Activated naive CD8-positive, alpha-beta T cell treated with anti-CD3 and anti-CD28 coated beads for 36 hours (primary cell): ENCODE measurements at places on chromosomes 2 and 18. TPM values are rescaled to one million over a fixed set of nuclear protein-coding genes. Genes with fewer than 3 reads are reported as not detected.

DNA sequence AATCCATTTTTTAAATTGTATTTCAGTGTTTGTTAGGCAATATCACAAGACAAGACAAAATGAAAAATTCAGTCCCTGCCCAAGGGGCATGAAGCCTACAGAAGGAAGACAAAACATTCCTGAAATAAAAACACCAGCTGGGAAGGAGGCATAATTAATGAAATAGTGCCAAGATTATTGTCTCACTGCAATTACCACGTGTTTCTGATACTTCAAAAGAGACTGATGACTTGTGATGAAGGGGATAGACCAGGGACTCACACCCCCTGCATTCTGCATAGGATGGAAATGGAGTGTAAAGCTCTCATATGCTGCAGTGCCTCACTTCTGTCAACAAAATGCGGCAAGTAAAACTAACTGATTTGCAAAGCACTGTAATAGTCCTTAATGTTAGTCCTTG lies 178.1 kb downstream of the BARD1 start:
- DNase-seq: no peak
- H3K36me3 ChIP-seq: no peaks in the 10 kb centered on the region
- H3K4me3 ChIP-seq: no peak overlapping the region
- H3K27ac ChIP-seq: no peak overlapping the region
- H3K4me1 ChIP-seq: no peaks in the 10 kb centered on the region

GRCh38 chr2:8389431-8390108 lies 292.3 kb upstream of the ID2 start:
- peaks cover 6% of the 10 kb centered on the region for H3K4me1 ChIP-seq
- H3K4me3 ChIP-seq: no peak overlapping the region
- H3K36me3 ChIP-seq: no peaks in the 10 kb centered on the region

DNA sequence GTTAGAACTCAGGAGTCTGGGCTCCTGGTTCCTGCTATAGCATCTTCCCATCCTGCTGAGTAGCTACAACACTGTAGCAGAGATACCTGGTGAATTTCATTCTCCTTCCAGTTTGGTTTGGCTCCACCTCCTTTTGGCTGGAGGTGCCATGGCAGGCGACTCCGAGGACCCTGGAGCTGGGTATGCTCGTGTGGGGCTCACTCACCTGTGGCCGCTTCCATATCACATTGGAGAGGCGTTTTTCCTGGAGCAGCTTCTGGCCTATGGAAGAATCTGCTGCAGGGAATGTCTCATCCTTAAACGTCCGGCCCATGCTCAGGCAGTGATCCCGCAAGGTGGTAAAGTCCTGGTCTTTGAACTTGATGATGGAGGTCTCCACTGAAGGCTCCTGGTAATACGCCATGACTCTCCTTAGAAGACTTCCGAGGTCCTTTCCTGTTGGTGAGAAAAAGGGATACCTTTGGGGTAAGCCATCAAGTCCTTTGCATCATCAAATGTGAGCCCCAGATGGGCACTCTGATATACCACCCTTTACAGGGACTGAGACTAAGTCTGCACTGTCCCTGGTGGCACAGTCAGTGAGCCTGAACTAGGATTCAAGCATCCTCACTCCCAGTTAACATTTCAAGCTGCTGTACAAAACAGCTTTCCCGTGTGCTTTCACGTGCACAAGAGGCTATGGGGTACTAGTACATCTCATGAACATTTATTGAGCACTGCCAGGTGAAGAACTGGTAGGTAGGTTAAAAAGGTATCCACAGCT lies 20.1 kb downstream of the CAPN13 start:
- no peaks in the 10 kb centered on the region for H3K36me3 ChIP-seq
- H3K4me1 ChIP-seq: no peaks in the 10 kb centered on the region
- no peak overlapping the region for H3K27ac ChIP-seq
- no peak for DNase-seq

Gene CD8B
- total RNA-seq: 260 TPM

Gene TCF23
- total RNA-seq: not detected
